Sciatic nerve (tissue), 2 donors: ENCODE measurements at places on chromosomes 16 and 17. TPM values are rescaled to one million over a fixed set of nuclear protein-coding genes. Genes with fewer than 3 reads are reported as not detected.

- DNase-seq: no peak
These were observed 8.2 kb upstream of the GGA2 start for GRCh38 chr16:23518435-23518891.

DNA sequence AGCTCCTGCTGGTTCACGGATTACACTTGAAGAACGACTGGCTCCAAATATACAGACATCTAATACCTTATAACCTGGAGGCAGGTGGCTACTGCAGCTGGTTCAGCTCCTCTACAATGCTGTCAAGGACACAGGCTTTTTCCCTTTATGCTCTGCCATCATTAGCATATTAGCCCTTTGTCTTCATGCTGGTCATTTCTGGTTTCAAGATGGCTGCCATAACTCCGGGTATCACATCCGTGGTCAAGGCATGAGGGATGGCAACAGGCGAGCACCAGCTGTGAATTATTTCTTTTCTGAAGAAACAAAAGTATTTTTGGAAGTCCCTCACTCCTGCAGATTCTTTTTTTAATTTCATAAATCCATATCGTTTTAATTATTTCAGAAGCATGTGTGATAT, 124.3 kb upstream of the MED13 start:
- DNase-seq: no peak

The CCL2 gene
- total RNA-seq: 219 TPM

The KRTAP16-1 gene
- total RNA-seq: not detected
